Karpas-422 (cell line): ENCODE measurements at places on chromosomes 2 and 18.

DNA sequence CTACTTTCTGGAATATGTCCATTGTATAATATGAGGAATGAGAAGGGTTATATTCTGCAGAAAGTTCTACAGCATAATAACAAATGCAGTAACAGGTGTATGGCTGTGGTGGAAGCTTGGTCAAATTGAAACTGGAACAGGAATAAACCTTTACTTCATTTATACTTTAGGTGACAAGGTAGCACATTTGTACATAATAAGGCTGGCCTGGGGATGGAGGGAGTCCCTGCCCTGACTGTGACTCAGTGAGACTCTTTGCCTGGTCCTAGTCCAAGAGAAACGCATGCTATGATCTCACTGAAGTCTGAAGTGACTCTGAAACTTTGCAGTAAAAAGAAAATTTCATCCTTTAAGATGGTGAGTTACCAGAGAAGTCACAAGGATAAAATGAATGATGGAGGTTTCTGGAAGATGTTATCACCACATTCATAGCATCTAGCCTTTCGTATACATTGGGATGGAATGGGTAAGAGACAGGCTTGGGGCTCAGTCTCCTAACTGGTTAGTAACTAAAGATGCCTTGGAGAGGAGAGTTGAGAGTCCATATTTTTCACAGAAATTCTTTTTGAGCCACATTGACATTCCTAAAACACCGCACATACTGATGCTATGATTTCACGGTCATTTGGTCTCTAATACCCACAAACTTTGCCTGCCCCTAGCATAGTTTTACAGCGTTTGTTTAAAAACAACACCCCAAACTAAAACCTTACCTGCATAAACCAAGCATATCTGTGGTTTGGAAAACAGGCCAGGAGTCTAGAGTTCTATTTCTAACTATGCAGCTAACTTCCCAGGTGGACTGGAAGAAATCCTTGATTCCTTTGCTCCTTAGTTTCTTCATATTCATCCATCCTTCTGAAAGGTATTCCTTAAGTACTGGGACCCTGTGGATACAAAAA, 42.4 kb upstream of the NABP1 start:
- no peak for DNase-seq

DNA sequence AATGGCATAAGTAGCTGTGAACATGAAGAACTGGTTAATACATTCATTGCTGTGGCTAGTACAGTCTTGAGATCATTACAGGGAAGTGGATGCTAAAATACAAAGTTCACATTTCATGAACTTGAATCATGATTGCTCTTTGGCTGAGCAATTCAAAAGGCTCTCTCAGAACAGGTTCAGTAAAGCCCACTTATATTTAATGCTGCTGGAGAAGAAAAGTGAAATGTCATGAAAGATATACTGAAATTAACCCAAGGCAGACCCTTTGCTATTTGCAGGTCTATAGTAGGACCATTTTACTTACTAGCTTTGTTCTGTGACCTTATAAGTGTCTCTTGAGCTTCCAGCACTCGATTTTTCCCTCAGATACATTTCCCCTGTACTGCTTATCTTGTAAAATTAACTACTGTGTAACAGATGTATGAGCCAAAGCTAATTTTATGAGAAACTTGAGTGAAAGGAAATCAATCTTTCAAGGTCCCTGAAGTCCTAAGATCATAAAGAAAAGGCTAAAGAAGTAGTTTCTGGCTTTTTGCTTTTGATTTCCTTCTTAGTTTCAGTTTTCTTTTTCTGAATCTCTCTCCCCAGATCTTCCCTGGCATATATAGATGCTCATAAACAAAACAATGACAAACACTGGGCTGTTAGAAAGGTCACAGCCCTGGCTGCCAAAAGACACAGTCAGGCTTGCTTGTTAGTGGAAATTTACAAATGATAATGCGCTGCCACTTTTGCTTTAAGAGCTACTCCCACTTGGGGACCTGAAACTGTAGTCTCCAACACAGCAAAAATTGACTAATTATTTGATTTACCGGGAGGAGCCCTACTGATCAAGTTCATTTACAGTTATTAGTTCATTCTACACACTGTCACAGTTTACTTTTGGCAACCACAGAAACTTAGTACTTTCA, 132.7 kb upstream of the XPO1 start:
- no peak for DNase-seq

GRCh38 chr2:30074023-30074422, 72.8 kb upstream of the YPEL5 start:
- no peak for DNase-seq

DNA sequence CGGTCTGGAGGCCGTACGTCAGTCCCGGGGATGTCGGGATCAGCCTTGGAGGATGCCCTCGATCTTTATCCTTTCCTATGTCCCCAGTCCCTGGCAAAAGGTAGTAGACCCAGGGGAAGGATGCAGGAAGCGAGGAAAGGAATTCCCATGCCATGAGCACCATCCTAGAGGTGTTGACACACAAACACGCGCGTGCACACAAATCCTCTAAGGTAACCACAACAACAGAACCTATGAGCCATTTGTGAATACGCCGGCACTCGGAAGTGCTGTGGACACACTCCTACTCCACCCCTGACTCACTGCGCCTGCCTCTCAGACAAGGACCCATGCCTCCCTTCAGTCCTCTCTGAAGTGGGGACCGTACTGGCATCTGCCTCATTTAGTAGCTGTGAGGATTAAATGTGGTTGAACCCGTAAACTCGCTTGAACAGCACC, 11.3 kb upstream of the MLPH start:
- no peak for DNase-seq

DNA sequence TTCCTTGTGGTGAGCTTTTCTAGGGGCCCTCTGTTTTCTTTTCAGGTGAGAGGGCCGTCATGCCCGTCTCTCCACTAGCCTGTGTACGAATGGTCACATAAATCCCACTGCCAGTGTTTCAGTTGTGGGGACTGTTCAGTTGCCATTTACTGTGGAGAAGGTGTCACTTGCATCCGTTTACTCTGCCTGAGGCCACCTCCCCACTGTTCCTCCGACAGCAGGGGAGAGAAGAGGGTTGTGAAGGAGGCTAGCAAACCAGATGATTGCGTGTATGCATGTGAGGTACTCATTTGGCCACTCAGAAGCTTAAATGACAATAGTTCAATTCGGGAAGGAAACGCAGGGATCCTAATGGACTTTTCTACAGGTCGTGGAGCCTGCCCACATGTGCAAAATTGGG, 3.3 kb downstream of the MTCL1 start:
- no peak for DNase-seq

- DNase-seq, result no peak
Measured at GRCh38 chr2:22281033-22281432, 1103.9 kb upstream of the KLHL29 start.

DNA sequence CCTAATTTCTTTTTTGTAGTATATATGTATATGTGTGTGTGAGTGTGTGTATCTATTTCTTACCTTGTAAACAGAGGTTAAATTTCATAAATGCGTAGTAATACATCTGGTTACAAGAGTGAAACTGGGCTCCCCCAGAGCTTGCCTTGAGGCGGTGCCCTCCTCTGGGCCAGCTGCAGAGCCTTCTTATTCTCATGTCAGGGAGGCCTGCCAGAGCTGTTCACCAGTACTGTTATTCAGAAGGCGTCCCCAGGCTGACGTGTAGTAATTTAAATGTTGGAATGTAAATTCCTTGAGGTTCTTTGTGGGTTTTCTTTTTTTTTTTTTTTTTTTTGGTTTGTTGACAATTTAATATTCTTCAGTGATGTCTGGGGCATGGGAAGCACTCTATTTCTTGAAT, 11.2 kb downstream of the COPS8 start:
- DNase-seq, result no peak

- no peak for DNase-seq
Measured at GRCh38 chr18:65768120-65768778, 17.4 kb downstream of the CDH7 start.

DNA sequence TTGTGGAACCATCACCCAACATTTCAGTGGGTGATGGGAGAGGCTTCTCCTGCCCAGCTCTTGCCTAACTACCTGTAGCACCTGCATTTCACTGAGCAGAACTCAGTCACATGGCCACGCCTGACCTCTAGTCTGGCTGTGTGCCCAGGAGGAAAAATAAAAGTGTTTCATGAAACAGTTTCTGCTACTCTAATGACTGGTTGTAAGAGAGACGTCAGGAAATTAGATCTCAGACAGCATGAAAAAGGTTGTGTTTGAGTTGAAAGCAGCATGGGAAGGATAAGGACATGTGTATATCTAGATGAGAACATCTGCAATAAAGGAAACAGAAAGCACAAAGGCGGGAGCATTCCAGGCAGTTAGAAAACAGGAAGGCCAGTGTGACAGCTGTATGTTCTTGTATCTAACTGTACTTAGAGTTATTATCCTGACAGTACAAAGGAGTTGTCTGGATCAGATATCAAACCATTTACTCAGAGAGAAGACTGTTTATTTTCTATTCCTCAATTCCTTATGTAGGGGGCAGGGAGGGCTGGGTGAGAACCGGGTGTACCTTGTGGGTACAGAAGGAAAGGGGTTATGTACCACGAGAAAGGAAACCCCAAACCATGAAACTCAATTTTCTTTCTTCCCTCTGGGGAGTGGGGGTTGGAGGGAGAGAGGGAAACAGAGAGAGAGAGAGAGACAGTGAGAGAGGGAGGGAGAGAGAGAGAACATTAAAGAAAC, 307.4 kb upstream of the VWC2L start:
- no peak for DNase-seq

DNA sequence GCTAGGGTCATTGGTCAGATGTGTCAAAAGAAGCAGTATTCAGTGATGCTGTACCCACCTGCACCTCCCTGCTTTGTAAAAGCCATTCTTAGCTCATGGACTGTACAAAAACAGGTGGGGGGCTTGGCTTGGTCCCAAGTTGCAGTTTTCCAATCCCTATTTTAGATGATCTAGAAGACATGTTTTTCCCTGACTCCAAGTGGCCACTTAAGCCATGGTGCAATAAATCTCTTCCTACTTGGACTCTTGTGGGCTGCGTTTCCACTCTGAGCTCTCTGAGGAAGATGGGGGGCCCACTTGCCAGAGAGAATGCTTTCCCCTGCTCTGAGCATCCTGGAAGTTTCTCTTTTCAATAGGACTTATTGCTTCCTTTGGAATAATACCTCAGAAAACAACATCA, 57.0 kb upstream of the SPP2 start:
- no peak for DNase-seq

DNA sequence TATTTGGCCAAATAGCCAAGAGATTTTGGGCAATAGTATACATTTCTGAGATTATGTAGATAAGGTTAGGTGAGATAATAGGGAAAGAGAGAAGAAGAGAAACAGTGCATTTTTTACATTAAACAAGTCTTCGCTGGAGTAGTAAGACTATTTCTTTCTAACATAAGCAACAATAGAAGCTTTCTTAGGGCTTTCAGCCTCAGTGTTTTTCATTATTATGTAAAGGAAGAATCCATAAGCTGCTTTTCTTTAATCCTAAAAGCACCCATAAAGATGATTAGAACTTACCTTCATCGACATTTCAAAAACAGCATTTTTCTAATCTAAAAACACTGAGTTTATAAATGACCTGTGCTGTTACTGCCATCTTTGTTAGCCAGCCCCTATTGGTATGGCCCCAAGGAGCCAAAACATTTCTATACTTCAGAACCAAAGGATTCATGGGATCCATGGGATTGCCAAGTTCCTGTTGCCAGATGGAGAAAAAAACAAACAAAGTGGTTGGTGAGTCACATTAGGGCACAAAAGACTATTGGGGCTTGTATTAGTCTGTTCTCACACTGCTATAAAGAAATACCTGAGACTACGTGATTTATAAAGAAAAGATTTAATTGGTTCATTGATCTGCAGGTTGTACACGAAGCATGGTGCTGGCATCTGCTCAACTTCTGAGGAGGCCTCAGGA, 88.2 kb downstream of the SCG2 start:
- DNase-seq, result no peak

GRCh38 chr2:69615969-69616368, 27.6 kb downstream of the AAK1 start:
- no peak for DNase-seq

GRCh38 chr2:241849616-241850543, 8.8 kb downstream of the PDCD1 start:
- DNase-seq, result no peak

- no peak for DNase-seq
Measured at GRCh38 chr2:46325182-46325928, 28.1 kb downstream of the EPAS1 start.

DNA sequence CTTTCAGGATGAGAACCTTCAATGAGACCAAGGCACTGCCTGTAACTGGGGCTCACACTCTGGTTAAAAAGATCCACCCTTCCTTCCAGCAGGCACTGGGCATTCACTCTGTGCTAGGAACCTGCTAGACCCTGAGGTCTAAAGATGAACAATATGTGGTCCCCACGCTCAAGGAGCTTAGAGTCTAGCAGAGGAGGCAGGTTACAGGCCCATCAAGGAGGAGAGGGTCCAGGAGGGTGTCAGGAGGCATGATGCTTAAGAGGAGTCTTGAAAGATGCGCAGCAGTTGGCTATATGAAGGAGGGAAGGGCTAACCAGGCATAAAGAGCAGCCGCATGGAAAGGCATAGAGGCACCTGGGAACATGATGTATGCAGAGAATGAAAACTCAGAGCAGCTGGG, 4.5 kb downstream of the ANKRD53 start:
- DNase-seq, result no peak

DNA sequence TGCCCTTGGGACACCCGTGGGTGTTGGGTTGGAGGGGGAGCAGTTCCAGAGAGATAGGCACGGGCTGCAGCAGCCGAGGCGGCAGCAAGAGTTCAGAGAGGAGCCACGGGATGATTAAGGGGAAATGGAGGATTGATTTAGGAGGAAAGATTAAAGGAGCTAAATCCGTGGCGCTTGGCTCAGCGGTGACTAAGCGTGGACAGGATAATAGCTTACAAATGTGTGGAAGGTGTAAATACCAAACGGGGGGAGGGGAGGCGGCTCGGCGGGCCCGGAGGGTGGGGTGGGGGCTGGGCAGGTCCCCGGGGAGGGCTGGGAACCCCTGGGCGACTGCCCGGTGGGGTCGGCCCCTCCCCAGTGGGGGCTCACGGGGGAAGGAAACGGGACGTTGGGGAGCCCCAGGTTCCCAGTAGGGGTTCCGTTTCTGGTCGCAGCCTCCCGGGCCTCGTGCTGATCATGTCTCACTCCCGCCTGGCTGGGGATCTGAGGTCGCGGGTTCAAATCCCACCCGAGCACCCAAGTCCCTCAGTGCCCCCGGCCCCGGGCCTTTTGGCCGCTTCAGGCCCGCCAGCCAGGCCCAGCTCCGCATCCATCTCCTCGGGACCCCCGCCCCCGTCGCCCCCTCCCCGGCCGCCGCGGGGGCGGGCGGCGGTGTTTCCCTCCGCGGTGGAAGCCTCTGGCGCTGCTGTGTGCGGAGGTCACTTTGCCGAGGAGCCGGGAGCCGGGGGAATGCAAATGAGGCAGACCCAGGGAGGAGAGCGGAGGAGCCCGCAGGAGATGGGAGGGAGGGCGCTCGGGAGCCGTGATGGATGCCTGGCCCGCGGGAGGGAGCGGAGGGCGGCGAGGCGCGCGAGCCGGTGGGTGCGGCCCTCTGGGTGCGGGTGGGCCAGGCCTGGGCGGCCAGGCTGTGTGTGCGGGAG, 8.1 kb downstream of the ASIC4 start:
- no peak for DNase-seq

DNA sequence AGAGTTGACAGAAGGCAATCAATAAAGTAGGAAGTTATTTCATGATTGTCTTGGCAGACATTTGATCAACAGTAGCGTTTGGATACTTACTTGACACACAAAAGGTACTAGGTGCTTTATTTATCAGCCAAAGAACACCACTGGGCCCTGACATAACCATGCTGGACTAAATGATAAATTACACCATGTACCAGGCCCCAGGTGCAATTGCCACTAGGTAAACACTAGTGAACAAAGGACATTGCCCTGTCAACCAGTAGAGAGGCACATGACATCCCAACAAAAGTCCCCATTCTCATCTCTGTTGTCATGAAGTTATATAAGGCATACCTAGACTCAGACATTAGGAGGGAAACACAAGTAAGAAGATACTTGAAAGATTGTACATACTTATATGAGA, 747.2 kb downstream of the SATB2 start:
- DNase-seq, result no peak
